ENCODE measurements at places on chromosomes 16 and 17. TPM values are rescaled to one million over a fixed set of nuclear protein-coding genes. Genes with fewer than 3 reads are reported as not detected.

Gene KRT27
- total RNA-seq, result not detected

Gene GPR179
- not detected for total RNA-seq

Gene KRT36
- 0.22 TPM for total RNA-seq

Gene GINS3
- 5.4 TPM for total RNA-seq
